ENCODE measurements at places on chromosomes 11 and 22.

- peak; percentile 63 for DNase-seq
These were observed 4.7 kb downstream of the LTBP3 start for GRCh38 chr11:65553301-65554001.

DNA sequence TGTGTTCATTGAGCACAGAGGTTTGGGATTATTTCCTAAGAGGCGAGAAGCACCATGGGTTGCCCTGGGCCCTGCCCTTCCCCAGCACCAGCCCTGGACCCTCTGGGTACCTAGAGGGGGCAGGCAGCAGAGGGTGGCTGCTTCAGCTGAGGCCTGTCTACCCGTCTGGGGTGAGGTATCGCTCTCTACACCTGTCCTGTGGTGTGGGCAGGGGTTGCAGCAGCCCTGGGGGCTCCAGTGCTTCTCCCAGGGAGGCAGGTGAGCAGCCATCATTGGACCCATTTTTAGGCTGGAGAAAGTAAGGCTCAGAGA is 15.6 kb downstream of the PRDM11 start:
- no peak for DNase-seq

- DNase-seq: peak; percentile 85
These were observed at the start of gene EIF4ENIF1 for GRCh38 chr22:31489632-31490495. Gene EIF4ENIF1, minus strand, starts transcription at chr22:31489842. Its CDS starts 1,124 bp downstream, at chr22:31488718.

DNA sequence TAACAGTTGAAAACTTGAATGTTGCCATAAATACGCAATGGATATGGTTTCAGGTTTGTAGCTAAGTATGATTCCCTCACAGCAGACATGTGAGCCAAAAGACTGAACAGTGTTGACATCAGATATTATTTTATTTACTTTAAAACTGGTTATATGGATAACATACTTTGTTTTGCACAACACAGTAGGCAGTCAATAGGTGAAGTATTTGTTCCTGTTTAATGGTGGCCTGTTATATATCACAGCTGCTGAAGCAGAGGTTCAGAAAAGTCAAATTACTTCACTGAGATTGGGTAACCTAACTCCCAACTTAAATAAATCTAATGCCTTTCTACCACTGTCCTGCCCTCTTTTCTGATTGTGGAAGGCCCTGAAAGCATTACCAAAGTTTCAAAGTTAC is 44.6 kb downstream of the YAP1 start:
- no peak for DNase-seq

DNA sequence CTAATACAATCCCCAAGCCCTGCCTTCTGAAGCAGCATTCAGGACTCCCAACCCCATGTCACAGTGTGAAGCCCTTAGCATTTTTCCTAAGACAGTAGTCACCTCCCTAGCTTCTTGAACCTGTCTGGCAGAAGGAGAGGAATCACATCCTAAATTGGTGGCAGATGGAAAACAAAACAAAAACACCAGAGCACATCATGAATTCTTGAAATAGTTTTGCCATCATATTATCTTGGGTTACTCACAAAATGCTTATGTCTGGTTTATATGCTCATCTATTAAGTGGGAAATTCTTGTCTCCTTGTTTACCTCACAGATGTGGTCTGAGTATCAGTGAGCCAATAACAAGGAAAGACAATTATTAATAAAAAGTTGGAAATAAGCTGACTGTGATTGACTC is 15.3 kb downstream of the OR51M1 start:
- no peak for DNase-seq

DNA sequence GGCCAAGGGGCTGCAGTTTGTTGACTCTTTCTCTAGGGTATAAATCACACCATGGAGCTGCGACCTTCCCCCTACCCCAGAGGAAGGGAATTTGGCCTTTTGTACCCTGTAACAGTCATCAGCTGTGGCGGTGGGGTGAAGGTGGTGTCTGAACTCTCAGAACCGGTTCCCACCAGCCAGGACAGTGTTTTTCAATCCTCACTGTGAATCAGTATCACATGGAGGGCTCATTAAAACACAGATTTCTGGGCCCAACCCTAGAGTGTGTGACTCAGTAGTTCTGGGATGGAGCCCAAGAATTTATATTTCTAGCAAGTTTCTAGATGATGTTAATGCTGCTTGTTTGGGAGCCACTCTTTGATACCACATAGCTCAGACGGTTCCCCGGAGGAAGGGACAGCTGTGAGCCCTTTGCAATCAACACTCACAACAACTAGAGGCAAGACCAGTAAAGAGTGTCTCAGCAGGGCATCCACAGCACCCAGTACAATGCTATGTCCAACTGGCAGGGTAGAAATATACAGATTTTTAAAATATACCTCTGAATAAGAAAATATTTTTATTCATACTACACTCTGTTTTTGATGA is 43.9 kb upstream of the FAT3 start:
- DNase-seq: no peak

DNA sequence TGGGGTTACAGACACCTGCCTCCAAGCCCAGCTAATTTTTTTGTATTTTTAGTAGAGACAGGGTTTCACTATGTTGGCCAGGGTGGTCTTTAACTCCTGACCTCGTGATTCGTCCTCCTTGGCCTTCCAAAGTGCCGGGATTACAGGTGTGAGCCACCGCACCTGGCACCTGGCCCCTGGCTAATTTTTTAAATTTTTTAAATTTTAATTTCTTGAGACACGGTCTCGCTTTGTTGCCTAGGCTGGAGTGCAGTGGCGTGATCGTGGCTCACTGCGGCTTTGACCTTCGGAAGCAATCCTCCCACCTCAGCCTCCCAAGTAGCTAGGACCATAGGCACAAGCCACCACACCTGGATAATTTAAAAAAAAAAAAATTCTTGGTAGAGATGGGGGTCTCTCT is 14.6 kb downstream of the PPP6R2 start:
- no peak for DNase-seq

- DNase-seq: no peak
These were observed 50.2 kb upstream of the TP53I11 start for GRCh38 chr11:45000918-45001317.

DNA sequence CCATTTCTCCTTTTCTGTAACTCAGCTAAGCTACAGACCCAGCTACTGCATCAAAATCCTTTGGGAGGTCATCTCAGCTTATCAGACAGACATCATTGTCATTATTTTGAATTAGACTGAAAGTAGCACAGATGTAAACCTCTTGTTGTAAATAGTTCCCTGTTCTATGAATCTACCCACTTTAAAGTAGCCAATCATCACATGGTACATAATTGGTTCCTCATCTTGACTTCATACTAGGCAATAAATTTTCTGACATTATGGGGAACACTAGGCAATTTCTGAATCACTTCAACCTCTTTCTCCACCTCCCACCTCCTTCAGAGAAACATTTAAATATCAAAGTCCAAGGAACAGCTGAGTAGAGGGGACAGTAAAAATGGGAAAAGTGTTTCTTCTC is 47.9 kb downstream of the MPPED2 start:
- DNase-seq: no peak

DNA sequence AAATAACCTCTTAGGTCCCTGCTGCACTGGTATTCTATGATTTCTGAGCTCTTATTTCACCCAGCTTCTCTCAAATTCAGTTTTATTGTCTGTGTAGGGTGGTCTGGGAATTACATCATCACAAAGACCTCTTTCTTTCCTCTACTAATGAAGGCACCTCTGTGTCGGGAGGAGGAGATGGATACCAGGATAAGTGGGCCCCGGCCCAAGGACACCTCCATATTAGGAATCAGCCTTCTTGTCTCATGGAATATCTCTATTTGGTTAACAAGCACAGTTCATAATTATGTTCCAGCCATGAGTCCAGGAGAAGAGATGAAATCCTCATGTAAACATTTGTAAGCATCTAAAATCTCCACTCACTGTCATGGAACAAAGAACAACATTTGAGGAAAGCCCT is 9.4 kb downstream of the PARVA start:
- no peak for DNase-seq

DNA sequence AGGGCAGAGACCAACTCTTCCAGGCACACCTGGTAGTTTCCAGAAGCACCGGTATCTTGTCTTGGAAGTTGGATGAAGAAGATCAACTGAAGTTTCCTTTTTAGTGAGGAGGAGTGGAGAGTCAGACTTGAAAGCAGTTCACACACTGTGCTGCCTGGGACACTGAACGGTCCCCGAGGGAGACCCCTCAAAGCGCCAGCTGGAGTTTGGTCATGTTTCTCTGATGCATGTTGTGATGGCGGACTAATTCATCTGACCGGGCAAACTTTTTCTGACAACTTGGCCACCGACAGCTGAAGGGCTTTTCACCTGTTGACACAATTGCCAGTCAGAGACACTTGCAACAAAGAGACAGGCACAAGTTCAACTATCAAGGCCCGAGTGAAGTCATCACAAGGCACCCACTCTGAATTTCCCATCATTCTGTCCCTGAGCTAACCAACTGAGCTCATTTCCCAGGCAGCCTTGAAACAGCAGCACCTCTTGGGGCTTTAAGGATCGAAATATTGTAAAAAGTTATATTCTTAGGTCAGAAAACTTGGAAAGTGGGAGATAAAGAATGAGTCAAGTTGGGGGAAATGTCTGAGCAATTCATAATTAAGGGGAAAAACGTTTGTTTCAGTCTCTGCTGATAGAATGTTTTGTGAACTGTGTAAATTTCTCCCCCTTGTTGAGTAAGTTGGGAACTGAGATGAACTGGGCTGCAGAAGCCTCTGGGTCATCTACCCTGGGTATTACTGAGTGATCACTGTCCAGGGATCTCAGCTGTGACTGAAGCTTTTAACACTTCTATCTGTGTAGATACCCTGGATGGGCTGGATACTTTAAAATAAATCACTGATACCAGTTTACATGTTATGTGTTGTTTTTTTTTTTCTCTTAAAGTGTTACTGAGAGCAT is 46.2 kb downstream of the WT1 start:
- DNase-seq: no peak

GRCh38 chr11:33258631-33259205 is 1.5 kb downstream of the HIPK3 start:
- no peak for DNase-seq

GRCh38 chr22:38213319-38213989 is 11.7 kb downstream of the MAFF start:
- no peak for DNase-seq

GRCh38 chr11:102685754-102686153 is 19.8 kb downstream of the MMP27 start:
- no peak for DNase-seq

DNA sequence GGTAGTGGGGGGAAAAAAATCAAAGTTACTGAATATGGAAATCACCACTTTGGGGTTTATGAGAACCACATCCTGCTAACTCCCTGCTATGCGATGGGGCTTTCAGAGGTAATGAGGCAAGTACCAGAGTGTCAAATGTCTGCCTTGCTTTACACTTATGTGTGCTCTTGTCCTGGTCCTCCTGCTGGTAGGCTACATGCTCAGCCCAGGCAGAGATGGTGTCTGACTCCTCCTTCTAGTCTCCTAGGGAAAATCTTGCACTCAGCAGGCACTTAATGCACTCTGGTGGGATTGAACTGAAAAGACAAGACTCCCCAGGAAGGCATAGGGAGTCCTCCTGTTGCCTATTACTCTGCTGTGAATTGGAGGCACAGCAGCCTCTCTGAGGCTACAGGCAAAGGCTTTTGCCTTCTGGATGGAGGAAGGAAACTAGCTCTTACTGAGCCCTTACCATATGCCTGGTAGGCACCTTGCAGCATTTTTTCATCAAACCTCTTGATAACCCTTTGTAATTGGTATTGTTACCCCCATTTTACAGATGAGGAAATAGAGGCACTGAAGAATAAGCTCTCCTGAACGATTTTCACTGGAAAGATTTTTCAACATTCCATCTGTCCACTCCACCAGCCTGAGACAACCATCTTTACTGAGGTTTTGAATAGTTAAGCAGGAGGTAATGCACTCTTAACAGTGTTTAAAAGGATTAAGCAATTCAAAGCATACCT is 132.1 kb upstream of the PAX6 start:
- peak; percentile 52 for DNase-seq

DNA sequence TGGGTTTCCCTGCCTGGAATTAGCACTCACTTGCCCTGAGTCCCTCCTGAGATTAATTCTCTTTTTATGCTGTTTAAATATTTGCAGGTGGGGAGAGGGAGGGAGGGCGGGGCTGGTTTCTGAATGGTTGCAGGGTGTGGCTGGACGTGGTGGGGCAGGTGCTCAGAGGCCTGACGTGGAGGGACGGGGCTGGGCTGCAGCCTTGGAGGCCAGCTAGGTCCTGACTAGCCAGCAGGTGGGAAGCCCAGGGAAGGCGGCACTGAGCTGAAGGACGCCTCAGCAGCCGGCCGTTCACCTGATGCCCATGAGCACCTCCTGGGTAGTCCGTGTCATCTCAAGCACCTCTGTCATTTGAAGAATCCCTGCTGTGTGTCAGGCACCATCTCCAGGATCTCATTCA is 21.3 kb downstream of the SGSM1 start:
- DNase-seq: no peak
